ENCODE measurements at places on chromosomes 12 and 14.

DNA sequence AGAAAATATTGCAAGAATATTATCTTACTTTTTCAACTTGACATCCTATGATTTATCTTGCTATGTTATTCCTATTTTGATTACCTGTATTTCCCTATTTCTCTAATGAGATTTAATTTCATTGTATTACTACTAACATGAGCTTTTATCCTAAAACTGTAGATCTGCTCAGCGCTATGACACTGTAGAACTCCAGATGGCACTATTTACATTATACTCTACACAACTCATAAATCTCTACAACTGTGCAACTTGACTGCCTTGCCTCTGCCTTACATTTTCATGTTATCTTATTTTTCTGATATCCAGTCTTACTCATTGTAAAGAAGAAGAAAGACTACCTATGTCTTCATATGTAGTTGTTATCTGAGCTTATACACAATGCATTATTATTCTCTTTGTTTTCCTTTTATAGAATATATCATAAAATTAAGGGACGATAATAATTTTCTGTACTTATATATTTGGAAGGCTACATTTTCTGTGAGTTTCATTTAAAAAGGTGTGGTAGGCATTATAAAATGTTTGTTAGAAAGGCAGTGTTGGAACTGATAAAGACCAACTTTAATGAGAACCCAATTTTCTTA lies 24.1 kb downstream of the NUP37 start:
- no peak for DNase-seq

- peak; percentile 30 for DNase-seq
These were observed 530 bp upstream of the FOXN4 start for GRCh38 chr12:109309381-109310246.

DNA sequence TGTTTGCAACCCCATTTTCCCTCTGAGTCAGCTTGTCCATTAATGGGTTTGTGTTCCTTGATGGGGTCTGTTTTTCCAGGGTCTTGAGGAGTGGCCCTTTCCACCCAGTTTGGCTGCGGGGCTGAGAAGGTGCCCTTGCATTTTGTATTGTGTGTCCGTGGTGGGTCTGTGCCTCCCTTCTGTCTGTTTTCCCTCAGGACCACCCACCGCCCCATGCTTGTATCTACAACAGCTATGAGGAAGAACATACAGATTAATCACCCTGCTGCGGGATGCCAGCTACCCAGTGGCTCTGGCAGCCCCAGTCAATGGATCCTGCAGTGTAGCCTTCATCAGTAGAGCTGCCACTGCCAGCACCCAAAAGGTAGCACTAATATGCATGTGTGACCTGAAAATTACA lies 235.7 kb downstream of the CACNA1C start:
- DNase-seq: no peak

GRCh38 chr12:49230176-49230804 lies 34.6 kb upstream of the TUBA1C start:
- DNase-seq: no peak
